ENCODE measurements at places on chromosomes 1 and 21.

- DNase-seq, result no peak
Observed at GRCh38 chr1:41874903-41875411, 43.8 kb downstream of the HIVEP3 start.

- DNase-seq, result no peak
Observed at GRCh38 chr1:51301844-51302162, 28.6 kb downstream of the TTC39A start.

DNA sequence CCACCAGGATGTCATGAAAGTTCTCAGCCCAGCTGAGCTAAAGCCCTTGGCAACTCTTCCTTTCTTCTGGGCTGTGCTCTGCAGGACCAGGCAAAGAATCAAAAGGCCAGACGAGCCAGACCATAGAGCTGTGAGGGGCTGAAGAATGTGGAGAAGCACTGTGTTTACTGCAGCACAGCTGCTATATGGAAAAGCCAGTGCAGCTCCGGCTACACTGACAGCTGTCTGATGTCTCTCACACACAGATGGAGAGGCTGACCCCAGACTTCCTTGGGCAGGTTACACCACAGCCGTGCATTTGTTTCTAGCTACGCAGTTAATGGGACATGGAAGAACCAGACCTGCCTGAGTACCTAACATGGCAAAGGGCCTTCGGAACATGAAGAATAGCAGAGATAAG is 40.3 kb downstream of the CD247 start:
- no peak for DNase-seq

DNA sequence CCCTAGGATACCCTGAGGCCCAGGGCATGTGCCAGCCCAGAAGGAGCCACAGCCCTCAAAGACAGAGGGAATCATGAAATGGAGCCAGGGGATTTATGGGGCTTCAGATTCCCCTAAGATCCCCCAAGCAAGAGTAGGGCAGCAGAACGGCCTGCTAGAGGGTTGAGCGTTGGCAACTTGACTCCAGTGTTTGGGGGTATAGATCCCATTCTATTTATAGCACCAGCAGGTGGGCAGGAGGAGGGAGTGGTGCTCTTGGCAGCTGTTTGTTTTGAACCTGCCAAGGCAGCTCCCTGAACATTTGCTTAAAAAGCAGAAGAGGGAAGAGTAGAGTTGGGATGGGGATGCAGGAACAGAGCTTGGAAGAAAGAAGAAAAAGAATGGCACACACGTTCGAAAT is 33.7 kb downstream of the GLUL start:
- DNase-seq, result no peak

DNA sequence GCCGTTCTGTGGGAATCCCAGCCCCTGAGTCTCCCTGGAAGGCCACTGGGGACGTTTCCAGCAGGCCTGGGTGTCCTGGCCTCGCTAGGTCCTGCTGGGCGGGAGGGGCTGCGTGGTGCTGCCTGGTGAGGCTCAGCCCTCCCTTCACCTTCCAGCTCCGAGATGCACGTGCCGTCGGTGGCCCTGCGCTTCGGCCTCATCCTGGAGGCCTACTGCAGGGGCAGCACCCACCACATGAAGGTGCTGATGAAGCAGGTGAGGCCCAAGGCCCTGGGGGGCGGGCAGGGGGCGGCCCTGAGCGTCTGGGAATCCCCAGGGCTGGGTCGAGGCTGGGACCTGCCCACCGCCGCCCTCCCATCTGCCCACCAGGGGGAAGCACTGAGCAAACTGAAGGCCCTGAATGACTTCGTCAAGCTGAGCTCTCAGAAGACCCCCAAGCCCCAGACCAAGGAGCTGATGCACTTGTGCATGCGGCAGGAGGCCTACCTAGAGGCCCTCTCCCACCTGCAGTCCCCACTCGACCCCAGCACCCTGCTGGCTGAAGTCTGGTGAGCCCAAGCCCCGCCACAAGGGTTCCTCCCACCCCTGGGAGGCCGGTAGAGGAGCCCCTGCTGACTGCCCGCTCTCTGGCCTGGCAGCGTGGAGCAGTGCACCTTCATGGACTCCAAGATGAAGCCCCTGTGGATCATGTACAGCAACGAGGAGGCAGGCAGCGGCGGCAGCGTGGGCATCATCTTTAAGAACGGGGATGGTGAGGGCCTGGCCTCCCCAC is 70.3 kb downstream of the PIK3CD start:
- no peak for DNase-seq

DNA sequence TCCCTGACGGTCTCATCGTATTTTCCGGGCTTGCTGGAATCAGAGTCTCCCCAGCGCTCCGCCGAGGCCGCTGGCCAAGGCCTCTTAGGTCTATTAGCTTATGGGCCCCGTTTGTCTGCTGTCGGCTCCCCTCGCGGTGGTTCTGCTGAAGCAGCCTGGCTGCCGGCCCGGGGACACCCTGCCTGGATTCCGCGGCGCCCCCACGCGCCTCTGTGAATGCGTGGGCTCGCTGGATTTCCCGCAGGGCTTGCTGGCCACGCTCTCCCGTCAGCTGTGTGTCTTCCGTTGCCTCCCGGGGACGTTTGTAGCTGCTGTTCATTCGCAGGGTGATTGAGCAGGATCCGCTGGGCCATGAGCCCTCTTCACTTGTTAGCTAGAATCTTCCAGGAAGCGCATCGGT is 8.4 kb downstream of the LRRC3 start:
- no peak for DNase-seq
